IPS DF 19.7 (cell line): ENCODE measurements at places on chromosomes 7 and 10.

DNA sequence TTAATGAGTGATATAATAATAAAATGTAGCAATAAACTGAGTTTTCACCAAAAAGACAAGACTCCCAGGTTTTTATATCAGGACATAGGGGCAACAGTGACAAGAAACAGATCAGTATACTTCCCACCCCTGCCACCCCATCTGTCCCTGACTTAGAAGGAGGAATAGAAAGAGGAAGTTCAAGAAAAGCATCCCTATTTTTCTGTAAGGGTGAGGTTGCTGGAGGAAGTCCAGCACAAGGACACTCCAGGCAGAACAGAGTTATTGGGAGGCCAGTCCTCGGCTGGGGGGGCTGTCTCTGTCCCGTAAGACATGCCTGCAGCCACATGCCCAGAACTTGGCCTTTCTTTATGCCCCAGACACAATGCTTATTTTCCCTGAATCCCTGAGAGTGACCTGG, 16.5 kb upstream of the TLX1 start:
- DNase-seq: no peak

- DNase-seq: no peak
These were observed 144.5 kb upstream of the ASAH2 start for GRCh38 chr10:50395851-50396250.

GRCh38 chr7:157009778-157010587, 480 bp downstream of the MNX1 start:
- no peak for DNase-seq

DNA sequence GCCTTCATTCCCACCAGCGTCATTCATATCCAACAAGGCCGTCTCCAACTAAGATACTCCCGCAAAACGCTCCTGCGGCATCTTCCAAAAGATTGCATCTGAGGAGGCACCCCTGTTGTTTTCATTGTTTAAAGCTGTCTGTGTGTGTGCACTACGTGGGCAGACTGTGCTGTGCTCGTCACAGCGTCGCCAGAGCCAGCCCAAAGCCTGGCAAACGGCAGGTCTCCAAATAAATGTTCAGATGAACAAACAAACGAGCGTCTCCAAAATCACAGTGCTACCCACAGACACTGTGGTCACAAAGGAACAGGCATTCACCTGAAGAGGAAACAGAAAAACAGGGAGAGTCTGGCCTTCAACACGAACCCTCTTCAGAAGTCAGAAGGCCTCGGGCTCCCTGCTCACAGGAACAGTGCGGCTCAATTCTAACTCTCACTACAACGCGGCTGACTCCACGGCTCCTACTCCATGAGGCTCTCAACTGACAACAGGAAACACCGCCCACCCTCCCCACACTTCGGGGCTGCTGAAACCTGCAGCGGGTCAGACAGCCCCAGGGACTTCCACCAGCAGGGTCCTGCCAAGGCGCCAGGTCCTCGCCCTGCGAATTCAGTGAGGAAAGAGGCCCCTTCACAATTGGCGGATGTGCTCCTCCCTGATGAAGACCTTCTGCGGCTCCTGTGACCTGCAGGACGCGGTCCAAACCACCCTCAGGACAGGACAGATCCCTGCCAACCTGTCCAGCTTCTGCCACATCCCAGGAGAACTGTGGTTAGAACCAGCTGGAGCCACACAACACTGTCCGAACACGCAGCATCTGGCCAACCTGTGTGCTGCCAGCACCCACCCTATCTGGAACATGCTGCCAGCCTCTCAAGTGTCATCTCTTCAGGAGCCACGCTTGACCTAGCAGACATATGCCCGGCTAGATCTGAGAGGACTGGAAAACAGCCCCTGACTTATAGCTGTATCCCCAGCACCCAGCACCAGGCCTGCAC, 36.1 kb downstream of the MAD1L1 start:
- DNase-seq: no peak
